ENCODE measurements at places on chromosomes 2 and 18. TPM values are rescaled to one million over a fixed set of nuclear protein-coding genes. Genes with fewer than 3 reads are reported as not detected.

DUSP2 gene
- total RNA-seq: 3.5 TPM

- DNase-seq: peak; percentile 30
These were observed 207.8 kb downstream of the HDAC4 start for GRCh38 chr2:239192975-239193374.

DNA sequence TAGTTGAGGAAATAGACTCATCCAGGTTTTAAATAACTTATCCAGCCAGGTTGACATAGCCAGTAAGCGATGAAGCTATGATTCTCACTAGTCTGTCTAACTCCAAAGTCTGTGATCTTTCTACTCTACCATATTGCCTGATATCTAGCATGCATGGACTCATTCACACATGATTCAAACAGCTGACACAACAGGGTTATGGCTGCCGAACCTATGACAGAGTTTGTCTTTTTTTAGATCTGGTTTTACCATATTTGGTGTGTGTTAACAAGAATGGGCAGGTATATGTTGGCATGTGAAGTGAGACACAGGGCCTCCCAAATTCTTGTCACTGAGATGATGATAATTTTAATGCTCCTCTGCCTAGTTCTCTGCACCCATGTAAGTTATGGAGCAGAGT, 210.6 kb downstream of the BABAM2 start:
- DNase-seq: no peak

INHBB gene
- 9.9 TPM for total RNA-seq

LRRTM1 gene
- not detected for total RNA-seq

DCDC2C gene
- not detected for total RNA-seq

- DNase-seq: no peak
These were observed 1127.1 kb downstream of the DPP10 start for GRCh38 chr2:115569547-115569946.

DNA sequence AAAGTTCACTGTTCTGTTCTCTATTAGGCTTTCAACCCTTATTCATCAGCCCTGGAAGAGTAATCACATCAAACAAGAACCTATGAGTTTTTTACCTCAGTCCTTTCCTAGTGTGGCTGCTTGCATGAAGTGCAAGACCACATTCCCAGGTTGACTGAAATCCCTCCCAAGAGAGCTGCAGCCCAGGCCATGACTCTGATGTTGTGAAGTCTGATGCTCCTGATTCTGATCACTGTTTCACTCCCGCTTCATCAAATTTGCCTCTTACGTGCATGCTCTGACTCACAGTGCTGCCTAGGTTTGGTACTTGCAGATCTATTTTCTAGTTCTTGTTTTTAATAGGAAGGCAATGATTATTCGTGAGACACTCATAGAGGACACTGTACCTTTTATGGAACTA, 58.2 kb upstream of the DSEL start:
- no peak for DNase-seq

DNA sequence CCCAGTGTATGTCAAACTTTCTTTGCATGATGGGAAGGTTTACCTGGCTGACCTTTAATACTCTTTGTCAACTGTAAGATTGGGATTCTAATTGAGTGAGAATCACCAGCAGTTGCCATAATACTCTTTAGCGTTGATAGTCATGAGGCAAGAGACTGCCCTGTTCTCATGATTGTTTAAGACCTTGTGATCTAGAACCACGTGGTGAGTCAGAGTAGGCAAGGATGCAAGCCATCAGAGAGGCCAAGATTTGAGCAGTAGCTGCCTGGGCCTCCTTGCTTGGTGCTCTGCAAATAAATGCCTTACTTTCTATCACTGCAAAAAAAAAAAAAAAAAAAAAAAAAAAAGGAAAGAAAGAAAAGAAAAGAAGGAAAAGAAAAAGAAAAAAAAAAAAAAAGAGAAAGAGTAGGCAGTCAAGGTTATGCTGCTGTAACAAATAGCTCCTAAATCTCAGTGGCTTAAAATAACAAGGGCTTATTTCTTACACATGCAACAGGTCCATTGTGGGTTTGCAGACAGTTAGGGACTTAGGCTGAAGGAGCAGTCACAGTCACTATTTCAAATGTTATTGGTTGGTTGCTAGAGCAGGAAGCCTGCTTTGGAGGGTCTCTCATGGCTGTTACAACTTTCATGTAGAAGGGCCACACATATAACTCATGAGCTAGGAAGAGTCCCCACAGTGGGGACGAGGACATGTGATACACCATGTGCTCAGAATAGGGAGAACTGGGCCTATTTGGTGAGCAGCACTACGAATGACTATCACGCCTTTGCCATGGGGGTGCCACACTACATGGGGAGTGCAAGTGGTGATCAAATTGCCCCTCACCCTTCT, 21.7 kb downstream of the IL1R2 start:
- no peak for DNase-seq

DNA sequence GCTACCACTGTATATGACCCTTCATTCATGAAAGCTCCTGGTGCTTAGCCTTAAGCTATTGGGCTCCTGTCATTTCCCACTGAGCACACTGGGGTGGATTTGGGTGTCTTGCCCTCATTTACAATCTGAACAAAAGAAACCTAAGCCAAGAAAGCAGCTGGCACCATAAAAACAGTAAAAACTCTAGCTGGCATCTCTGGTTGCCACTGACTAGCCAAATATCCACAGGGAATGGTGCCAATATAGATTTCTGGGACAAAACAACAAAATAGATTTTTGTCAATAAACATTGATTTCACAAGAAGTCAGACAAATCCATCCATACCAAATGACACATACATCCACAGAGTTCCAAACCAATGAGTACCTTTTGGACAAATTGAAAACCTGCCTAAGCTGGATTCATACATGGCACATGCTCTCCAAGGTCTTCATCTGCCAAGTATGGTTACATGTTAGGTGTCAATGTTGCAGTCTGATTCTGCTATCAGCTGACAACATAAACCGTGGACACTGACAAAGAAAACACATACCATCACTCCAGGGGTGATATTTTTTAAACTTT, 1081.5 kb upstream of the ZEB2 start:
- DNase-seq: no peak

- DNase-seq: no peak
These were observed 290.2 kb upstream of the TCF4 start for GRCh38 chr18:55878224-55878623.

- no peak for DNase-seq
These were observed 18.7 kb upstream of the SULT1C3 start for GRCh38 chr2:108220942-108221541.

DNA sequence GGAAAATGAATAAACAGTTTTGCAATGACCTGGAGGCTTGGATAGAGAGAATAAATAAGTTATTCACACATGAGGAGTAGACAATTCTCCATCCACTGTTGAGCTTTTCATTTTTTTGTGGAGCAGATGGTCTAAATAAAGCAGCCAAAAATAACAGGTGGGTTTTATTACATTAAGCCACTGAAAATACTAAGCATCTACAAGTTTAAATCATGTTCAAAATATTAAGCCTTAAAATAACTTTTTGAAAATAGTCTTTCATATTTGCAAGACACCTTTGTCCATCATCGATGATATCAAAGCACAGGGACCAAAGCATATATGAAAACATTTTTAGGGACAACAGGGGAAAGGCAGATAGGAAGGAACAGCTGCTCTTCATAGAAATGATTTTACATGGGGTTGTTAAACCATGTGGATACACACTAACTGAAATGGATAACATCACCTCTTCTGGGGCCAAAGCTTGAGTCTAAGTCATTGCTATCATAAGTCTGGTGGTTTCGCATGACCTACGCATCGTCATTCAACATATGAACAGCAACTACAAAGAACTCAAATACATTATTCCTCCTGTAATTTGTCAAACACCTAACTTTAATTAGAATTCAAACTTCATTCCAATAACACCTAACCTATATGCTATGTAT, 197.6 kb upstream of the CHST9 start:
- DNase-seq: no peak

RNPEPL1 gene
- total RNA-seq: 49.3 TPM

- DNase-seq: no peak
These were observed 123.1 kb downstream of the LPIN1 start for GRCh38 chr2:11869391-11869991.

CIB4 gene
- total RNA-seq: not detected

GRCh38 chr18:2984703-2985261, 28.2 kb downstream of the LPIN2 start:
- no peak for DNase-seq

GALNT3 gene
- 1.6 TPM for total RNA-seq

GRCh38 chr2:71554706-71555056, 101.3 kb downstream of the DYSF start:
- DNase-seq: no peak

IL1F10 gene
- not detected for total RNA-seq

DNA sequence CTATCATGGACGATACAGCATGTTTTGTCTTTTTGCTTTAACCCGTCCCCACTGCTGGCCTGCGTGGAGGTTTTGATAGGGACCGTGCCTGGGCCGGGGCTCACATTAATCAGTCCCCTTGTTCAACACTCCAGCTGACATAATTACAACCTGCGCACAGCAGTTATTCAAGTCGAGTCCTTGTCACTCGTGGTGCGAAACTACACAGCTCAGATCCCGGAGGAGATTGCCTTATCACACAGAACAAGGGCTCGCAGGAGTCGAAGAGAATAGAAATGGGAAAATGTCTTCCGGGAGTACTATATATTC, 304.4 kb downstream of the ZNF407 start:
- no peak for DNase-seq

DNA sequence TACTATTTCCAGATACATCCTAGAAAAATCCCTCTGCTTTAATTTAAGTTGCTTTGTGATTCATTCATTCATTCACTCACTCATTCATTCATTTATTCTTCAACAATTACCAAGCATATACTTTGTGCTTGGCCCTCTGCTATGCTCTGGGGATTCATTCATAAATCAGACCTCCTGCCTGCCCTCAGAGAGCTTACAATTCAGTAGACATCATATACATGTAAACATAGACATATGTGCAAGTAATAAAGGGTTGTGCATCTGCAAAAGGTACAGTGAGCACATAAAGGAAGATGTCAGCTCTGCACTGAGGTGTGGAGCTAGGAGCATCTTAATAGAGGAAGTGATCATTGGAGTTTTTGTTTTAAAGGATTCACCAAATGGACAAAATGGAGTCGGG, 189.4 kb downstream of the AGPS start:
- DNase-seq: no peak

DNA sequence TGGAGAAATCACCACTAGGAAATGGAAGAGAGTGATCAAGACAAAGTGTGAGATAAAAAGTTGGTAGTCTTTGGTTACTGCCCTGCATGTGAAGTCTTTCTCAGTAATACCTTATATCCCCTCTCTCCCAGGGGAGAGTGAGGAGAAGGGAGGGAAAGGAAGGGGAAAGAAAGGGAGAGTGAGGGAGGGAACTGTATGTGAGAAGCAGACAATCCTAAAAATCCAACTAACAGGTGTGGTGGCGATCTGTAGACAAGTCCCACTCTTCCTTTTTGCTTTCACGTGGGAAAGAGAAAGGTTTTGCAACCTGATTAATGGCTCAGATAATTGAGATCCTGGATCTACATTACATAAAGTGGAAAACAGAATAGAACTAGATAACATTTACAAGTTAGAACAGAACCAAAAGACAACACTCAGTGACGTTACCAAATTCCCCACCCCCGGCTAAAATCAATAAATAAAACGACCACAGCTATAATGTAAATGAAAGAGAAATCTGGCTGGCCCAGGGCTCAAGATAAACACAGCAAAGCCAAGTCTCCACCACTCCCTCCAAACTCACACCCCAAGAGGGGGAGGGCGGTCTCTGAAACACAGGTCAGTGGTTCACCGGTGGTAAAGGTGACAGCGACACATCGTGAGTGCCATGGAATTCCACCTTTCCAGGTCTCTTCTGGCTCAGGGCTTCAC, 10.0 kb upstream of the APCDD1 start:
- DNase-seq: no peak

CFAP53 gene
- not detected for total RNA-seq

DNA sequence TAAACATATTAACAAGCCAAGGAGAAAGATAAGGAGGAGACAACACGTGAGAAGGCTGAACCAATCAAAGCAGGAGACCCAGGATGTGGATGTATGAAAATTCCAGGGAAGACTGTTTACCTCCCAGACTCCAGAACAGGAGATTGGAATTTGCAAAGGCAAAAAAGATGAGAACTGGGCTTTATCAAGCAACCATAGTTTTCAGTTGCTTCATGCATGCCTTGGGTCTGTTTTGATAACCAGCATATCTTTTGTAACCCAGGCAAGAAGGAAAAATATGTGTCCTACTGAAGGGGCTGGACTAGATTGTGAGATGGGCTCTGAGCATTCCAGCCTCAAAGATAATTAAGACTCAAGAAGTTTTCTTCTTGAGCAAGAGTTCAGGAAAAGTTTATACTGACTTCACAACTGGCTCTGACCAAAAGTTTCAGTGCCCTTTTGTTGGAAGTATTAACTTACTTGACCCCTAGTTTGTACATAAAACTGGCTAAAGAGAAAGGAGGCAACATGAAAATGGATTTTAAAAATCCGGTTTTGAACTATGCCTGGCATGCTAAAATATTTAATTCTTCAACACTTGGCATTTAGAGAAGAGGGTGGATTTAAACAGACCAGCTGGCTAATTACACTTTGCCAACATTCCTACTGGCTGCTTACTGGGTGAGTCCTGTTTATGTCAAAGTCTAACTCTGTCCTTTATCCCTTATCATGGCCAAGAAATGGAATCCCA, 79.3 kb upstream of the CD28 start:
- no peak for DNase-seq

- DNase-seq: no peak
These were observed 76.2 kb downstream of the DCDC2C start for GRCh38 chr2:3779496-3780049.

Measured in posterior vena cava (tissue), 2 donors.